Anterior cingulate cortex (tissue), 58 donors: ENCODE measurements at places on chromosomes 12 and 14.

GRCh38 chr12:29907461-29907860 lies 123.7 kb upstream of the TMTC1 start:
- DNase-seq, result no peak

- DNase-seq, result peak; percentile 28
Measured at GRCh38 chr12:88580051-88580871, at the start of gene KITLG. KITLG (minus strand) TSS chr12:88580471; CDS start chr12:88580278, 193 bp downstream.

DNA sequence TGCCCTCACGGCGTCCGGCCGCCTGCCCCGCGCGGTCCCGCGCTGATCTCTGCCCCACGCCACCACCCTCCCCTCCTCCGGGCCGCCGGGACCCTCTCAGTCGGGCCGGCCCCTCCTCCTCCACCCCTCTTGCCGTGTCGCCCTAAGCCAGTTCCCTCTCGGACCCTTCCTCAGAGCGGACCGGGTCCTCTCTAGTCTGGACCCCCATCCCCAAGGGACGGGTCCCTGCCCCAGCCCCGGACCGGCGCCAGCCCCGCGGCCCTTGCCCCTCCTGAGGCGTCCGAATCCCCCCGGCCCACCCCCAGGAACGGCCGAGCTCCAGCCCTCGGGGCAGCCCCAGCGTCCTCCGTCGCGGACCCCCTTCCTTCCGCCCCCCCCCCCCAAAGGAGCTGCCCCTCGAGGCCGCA lies 485 bp downstream of the PPP4R4 start:
- no peak for DNase-seq

DNA sequence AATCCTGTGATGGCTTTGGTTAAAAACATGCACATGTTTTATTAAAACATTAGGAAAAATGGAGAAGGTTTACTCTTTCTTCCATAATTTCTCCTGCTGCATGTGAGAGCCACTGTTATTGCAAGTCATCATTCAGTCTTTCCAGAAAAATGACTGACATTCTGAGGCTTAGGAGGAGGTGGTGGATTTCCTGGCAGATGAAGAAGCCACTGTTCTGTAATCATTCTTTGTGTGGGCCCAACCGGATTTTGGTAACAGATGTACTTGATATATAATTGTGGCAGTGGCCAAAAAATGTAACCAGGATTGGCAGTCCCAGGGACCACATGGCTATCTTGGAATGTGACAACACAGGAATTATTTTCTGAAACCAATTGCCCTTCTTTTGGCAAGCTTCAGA lies 120.2 kb downstream of the DAAM1 start:
- DNase-seq, result no peak

- no peak for DNase-seq
Measured at GRCh38 chr12:83150465-83151189, 463.9 kb downstream of the TMTC2 start.

DNA sequence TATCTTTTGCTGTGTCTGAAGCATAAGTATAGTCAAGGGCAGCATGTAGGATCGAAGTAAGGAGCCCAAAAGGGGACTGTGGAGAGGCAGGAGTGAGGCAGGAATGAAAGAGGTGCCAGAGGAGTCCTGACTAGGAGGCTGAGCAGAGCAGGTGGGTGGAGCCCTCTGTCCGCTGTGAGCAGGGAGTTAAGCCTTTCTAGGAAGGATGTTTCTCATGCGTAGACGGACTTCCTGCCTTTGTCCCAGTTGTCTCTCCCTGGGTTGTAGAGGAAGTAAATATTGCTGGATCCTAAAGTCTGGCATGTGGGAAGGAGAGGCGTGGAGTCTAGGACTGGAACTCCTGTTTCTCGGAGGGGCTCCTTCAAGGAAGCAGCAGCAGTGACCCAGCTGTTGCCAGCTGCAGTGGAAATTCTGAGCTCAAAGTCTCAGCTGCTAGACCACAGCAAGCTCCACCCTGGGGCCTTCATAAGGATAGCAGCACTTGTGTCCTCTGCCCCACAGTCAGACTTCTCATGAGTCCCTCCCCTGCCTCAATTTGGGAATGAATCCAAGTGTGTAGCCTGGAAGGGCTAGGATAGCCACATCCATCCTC lies 44.0 kb downstream of the RBMS2 start:
- DNase-seq, result no peak

GRCh38 chr14:91649930-91650329 lies 82.0 kb downstream of the CATSPERB start:
- DNase-seq, result no peak

DNA sequence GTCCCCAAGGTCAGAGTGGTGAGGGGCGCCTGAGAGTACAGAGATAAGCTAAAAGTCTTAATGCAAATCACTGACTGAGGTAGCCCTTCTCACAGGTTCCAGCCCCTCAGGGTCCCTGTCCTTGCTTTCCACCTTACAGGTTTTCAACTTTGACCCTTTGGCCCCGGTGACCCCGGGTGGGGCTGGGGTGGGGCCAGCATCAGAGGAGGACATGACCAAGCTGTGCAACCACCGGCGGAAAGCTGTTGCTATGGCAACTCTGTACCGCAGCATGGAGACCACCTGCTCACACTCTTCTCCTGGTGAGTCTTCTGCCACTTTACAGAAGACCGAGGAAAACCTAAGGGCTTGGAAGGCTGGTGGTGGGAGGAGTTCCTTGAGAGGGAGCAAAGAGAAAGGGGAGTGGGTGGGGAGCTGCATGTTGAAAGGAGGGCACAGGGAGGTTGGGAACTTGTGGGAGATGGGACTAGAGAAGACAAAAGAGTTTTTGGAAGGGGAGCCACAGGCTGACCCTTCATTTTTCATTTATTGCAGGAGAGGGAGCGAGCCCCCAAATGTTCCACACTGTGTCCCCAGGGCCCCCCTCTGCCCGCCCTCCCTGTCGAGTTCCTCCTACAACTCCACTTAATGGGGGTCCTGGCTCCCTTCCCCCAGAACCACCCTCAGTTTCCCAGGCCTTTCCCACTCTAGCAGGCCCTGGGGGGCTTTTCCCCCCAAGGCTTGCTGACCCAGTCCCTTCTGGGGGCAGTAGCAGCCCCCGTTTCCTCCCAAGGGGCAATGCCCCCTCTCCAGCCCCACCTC lies 2.4 kb downstream of the MBD6 start:
- DNase-seq, result no peak
